Activated CD4-positive, alpha-beta memory T cell treated with anti-CD3 and anti-CD28 coated beads for 36 hours (primary cell): ENCODE measurements at places on chromosomes 12 and 14. TPM values are rescaled to one million over a fixed set of nuclear protein-coding genes. Genes with fewer than 3 reads are reported as not detected.
A peak's percentile ranks its signal among the peaks of the same experiment; 100 is the strongest.

The PTPN21 gene
- total RNA-seq, result 0.17 TPM

The GLIPR1 gene
- total RNA-seq, result 6.8 TPM

The MRPL52 gene
- 156 TPM for total RNA-seq

DNA sequence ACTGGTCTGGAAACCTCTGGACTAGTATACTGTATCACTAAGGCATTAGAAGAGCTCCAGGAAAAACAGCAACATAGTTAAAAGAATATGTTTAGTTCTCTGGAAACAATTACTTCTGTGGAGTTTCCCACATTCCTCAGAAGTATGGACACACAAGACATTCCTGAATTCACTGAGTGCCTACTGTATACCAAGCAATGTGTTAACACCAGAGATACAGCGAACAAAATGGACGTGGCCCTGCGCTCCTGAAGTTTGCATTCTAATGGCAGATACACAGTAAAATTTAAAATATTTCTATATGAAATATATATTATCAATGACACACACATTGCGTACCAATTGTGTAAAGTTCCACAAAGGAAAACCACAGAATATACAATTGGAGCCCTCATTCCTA lies 1.1 kb downstream of the ANGEL1 start:
- H3K27me3 ChIP-seq, result no peaks in the 10 kb centered on the region
- H3K27ac ChIP-seq, result no peak overlapping the region
- no peak for DNase-seq
- H3K4me1 ChIP-seq, result peaks cover 19% of the 10 kb centered on the region

DNA sequence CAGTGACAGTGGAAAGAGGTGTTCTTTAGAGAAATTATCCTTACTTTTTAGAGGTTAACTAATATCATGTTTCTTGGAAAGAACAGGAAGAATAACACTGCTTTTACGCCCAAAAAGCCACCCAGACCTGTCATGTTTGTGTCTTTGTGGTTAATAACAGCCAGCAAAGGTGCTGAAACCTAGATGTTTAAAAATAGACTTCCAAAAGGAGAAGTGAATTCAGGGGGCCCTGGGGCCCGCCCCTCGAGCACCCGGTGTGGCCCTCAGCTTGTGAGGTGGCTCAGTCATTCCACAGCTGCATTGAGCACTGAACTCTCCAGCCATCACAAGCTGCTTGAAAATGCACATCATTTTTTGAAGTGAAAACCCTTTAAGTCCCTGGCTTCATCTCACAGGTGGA lies 20.8 kb upstream of the AMN start:
- H3K27ac ChIP-seq, result peak overlapping the region; percentile 72
- no peak for DNase-seq
- no peak overlapping the region for H3K4me3 ChIP-seq
- no peaks in the 10 kb centered on the region for H3K27me3 ChIP-seq
- H3K36me3 ChIP-seq, result peaks cover 48% of the 10 kb centered on the region
- peaks cover 14% of the 10 kb centered on the region for H3K4me1 ChIP-seq

- peak; percentile 10 for DNase-seq
- H3K27ac ChIP-seq, result peak overlapping the region; percentile 23
- H3K4me1 ChIP-seq, result peaks cover 12% of the 10 kb centered on the region
- H3K27me3 ChIP-seq, result no peaks in the 10 kb centered on the region
- H3K4me3 ChIP-seq, result no peak overlapping the region
Observed at GRCh38 chr12:48286665-48287064, 64.1 kb downstream of the ZNF641 start.

DNA sequence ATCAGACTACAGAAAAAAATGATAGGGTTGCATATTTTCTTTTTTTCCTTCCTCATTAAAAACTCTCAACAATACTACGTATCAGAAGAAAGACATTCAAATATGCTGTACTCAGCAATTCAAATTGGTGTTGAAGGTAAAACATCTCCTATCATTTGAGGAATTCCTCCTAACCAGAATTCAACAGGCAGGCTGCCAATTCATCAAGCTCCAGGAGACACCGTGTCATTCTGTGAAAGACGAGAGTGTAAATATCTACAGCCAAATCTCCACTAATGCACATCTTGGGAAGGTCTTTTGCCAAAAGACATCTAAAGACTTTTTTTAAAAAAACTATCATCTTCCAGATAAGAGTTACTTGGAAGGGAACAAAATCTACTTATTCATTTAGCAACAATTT lies 26.6 kb downstream of the NT5DC3 start:
- H3K36me3 ChIP-seq, result peaks cover 10% of the 10 kb centered on the region
- no peaks in the 10 kb centered on the region for H3K27me3 ChIP-seq
- H3K4me3 ChIP-seq, result no peak overlapping the region
- DNase-seq, result no peak

DNA sequence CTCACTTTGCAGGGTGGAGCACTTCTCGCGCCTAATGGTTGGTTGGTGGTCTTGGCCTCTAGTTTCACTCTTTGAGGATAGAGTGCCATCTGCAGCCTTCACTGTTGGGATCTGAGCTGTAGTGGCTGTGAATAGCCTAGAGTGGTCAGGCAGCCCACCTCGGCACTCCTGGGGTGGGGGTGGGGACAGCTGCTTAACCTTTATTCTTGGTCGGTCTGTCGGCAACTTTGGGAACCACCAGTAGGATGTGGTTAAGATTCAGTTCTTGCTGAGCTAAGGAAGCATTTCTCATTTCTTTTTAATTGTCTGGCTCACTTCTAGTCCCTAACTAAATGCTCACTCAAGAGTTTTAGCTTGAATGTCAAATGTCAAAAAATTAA lies 21.1 kb downstream of the TMBIM6 start:
- peaks cover 60% of the 10 kb centered on the region for H3K36me3 ChIP-seq
- peak overlapping the region; percentile 95 for H3K27ac ChIP-seq
- DNase-seq, result peak; percentile 54
